ENCODE measurements at places on chromosomes 2 and 18.

DNA sequence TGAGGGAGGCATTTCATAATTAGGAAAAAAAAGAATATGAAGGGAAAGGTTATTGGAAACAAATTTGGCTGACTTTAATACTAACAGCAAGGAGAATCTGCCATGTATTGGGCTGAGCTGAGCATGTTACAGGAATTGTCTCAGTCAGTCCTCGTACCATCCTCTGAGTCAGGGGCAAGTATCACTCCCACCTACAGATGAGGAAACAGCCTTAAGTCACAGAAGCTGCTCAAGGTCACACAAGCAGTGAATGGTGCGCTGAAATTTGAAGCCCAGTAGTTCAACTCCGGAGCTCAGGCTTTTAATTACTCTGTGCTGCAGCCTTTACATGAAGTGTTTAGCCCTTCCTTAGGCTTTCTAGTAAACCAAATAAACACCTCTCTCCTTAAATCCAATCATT lies 17.3 kb downstream of the PROKR1 start:
- no peak for DNase-seq

- DNase-seq, result peak; percentile 86
These were observed 205.1 kb downstream of the ARL4C start for GRCh38 chr2:234291765-234292204.

DNA sequence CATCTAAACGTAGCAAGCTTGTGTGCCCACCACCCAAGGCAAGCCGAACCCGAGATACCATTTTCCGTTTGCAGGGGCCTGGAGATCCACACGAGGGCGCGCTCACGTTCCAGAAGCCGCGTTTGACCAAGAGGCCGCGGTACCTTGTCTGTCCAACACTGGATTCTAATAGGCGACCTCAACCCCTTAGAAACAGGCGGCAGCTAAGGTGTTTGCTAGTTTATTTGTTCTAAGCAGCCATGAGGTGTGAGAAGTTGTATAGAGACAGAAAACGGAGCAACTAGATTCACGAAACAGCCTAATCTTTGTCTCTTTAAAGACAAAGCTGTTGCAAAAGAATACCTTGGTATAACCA lies 4.2 kb downstream of the HOXD11 start:
- DNase-seq, result peak; percentile 72

DNA sequence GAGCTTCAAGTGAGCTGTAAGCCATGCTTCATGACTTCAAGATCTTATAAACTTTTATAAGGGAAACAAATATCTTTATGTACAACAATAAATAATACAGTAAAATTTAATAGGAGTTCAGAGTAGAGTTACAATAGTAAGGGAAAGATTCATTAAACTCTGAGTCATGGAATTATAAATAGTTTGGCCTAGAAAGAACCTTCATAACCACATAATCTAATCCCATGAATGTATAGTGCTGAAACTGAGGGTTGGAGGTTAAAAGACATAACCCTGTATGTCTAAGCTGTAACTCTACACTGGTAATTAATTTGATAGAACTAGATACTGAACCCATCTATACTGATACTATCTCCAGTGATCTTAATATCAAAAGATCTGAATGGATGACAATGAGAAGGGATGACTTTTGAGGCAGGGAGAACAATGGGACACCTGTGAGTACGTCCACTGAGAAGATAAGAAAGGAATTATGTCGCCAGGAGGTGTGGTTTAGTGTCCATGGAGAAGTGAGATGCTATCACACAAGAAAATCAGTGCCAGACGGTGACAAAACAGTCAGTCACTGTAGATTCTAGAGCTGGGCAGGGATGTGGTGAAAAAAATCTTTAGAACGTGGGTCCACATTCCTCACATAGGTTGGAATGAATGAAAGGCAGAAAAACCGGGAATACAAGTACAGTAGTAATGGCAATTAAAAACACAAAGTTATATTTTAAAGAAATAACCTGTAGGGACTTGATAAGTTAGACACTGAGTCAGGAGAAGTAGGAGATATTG lies 1.1 kb downstream of the IL1F10 start:
- DNase-seq, result no peak

- no peak for DNase-seq
These were observed 185.0 kb upstream of the SMIM21 start for GRCh38 chr18:75612456-75612855.

- no peak for DNase-seq
These were observed 105.1 kb downstream of the FMNL2 start for GRCh38 chr2:152440049-152440448.

DNA sequence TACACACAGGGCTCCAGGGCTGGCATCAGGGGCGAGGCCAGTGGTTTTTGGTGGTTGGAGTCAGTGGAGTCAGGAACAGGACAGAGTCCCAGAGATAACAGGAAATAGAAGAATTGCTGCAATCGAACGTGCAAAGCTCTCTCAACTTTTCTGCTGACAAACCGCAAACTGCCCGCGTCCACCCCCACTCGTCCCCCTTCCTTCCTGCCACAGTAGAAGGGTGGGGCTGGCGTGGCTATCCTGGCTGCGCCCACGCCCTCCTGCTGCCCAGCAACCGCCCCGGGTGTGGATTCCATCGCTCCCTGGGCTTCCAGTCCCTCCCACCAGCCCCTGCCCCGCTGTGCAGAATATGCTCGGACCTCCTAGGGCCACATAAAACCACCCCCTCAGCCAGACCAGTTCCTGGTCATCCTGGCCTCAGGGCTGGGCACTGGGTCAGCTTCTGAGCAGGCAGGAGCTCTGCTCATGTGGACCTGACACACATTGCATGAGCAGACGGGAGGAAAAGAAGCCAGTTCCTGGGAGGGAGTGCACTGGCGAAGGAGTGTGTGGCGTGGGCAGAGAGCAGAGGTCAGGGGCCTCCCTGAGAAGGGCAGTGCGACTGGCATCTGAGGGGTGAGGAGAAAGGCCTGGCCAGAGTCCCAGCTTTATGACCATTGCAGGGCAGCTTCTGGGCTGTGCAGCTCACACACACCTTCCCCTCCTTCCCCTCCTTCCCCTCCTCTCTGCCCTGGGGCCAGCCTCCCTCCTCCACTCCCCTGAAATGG lies 85.4 kb upstream of the ATG16L1 start:
- DNase-seq, result peak; percentile 90

- DNase-seq, result no peak
These were observed 40.6 kb downstream of the FARSB start for GRCh38 chr2:222615320-222615719.

GRCh38 chr2:181904022-181904632 lies 12.6 kb downstream of the ITPRID2 start:
- peak; percentile 46 for DNase-seq

GRCh38 chr2:64672708-64673107 lies 19.0 kb upstream of the SERTAD2 start:
- no peak for DNase-seq

Data from renal cortical epithelial cell (primary cell).